Stomach (tissue), 19 donors: ENCODE measurements at places on chromosomes 3 and 15.

- DNase-seq: no peak
These were observed 136.7 kb upstream of the DAZL start for GRCh38 chr3:16741890-16742289.

DNA sequence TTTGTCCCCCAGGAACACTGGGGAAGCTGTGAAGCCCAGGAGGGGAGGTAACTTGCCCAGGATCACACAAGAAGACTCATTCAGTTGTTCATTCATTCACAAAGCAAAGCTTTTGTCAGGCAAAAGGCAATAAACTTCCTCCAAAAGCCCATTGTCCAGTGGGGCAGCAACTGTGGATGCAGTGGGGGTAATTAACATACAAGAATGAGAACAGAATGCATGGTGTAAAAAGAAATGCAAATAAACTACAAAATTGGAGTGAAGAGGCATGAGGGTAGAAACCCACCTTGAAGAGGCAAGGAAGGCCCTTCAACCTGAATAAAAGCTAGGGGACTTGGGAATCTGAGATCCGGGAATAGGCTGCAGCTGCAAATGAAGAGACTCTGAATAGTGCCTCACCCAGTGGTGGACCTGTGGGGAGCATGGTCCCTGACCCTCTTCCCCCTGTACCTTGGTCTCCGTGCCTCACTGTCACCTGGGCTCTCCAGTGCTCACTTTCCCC lies 363.6 kb downstream of the CLSTN2 start:
- DNase-seq: no peak

- no peak for DNase-seq
These were observed 18.9 kb downstream of the SPINK8 start for GRCh38 chr3:48314542-48314941.

- DNase-seq: no peak
These were observed 50.2 kb downstream of the AKAP13 start for GRCh38 chr15:85430406-85431204.

DNA sequence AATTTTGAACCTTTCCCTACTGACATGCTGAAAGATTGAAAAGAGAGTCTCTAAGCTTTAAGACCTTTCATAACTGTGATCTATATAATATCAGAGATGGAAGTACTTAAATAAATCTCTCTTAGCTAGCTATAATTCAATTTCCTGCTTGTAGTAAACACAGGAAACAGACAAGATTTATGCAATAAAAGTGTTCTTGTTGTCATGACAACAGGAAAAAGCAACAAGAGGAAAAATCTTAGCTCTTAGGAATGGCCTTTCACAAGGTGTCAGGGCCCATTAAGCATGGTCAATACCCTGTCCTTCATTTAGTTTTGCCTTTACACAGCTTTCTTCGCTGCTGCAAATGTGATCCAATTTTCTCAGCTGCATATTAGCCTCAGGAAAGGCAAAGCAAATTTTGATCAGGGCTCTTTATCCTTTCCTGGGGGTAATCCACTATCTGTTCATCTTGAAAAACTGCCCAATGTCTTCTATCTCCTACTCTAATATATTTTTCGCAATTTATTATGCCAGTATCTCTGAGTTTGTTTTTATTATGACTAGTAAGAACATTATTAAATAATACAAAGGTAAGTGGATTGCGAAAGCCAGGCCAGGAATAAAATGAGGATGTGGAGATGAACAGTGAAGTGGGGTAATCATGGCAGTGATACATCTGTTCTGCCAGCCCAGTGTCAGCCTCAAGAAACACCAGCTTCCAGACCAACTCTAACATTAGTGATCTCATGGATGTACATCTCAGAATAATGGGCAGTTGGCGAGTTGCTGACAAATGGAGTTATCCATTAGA lies 28.7 kb downstream of the SIDT1 start:
- DNase-seq: peak; percentile 56

DNA sequence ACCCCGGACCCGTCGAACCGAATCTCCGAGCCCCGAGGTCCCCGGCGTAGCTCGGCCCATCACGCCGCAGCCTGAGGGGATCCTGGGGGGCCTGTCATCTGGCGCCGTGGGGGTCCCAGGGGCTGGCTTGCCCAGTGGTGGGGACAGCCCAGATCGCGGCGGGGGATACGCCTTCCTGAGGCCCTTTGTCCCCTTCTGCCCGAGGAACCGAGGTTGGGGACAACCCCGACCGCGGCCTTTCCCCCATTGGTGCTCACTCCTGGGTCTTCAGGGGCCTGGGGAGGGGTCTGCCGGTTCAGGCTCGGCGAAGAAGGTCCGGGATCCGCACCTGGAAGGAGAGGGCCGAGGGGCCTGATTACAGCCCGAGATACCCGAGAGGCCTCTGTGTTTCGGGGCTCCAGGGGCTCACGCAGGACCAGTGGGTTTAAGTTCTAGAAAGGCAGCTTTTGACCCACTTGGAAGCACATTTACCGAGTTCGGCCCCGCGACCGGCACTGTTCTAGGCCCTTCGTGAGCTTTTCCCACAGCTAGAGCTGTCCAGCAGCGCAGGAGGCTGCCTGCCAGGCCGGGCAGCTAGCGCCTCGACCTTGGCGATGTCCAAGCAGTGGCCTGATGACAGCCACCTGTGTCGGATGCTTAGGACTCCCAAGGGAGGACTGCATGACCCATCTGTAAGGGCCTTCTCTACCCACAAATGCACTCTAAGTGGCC lies 504 bp downstream of the ABHD2 start:
- DNase-seq: peak; percentile 61

DNA sequence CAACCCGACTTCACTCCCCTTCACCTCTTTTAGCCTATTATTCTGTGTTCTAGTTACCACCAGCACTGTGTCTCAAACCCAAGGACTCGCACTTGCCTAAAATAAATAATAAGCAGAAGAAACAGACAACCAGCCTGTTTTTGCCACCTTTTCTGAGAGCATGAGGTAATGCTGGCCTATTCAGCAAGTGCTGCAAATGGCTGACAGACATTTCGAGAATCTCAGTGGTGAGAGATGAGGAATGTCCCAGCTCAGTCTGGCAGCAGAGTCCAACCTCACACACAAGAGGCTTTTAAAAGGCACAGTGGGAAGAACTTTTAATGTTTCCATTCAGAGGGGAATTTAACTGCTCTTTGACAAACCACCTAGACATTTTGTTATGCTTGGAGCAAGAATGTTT lies 143.3 kb upstream of the GMNC start:
- no peak for DNase-seq
